ENCODE measurements at places on chromosomes 3 and 15. TPM values are rescaled to one million over a fixed set of nuclear protein-coding genes. Genes with fewer than 3 reads are reported as not detected.

Gene SPATA12
- 0.02 TPM for polyA plus RNA-seq

Gene EFCAB12
- polyA plus RNA-seq = not detected

Gene OR5K3
- not detected for polyA plus RNA-seq

Gene CCR2
- polyA plus RNA-seq = not detected

Gene CAV3
- not detected for polyA plus RNA-seq

Gene ARHGEF26
- 2.5 TPM for polyA plus RNA-seq

Gene GP5
- polyA plus RNA-seq = 0.02 TPM
